T1000 (cell line): ENCODE measurements at places on chromosomes 12 and 14.

- no peak for DNase-seq
These were observed 327.5 kb upstream of the RTL1 start for GRCh38 chr14:101230851-101231550.

- DNase-seq, result no peak
These were observed 13.8 kb downstream of the ZNF839 start for GRCh38 chr14:102333390-102333789.

DNA sequence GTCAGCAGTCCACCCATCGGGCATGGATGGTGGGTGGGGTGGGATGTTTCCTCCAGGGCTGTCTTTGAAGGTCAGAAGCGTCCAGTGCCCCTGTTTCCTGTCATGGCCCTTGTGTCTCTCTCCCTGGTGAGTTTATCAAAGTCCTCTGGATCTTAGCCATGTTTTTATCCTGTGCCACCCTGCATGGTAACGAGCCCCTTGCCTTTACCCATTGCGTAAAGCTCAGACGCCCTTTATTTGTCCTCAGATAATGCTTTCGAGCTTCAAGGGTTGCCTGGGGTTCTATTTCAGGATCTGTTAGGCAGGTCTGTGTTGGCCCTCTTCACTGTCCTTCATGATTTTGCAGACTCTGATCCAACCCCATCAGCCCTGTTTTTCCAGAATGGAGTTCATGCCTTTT is 172.9 kb downstream of the TSPAN9 start:
- no peak for DNase-seq

- no peak for DNase-seq
These were observed 148.4 kb upstream of the ARID2 start for GRCh38 chr12:45581112-45581511.

GRCh38 chr14:50312734-50313054 is 570 bp downstream of the DMAC2L start:
- peak; percentile 76 for DNase-seq

DNA sequence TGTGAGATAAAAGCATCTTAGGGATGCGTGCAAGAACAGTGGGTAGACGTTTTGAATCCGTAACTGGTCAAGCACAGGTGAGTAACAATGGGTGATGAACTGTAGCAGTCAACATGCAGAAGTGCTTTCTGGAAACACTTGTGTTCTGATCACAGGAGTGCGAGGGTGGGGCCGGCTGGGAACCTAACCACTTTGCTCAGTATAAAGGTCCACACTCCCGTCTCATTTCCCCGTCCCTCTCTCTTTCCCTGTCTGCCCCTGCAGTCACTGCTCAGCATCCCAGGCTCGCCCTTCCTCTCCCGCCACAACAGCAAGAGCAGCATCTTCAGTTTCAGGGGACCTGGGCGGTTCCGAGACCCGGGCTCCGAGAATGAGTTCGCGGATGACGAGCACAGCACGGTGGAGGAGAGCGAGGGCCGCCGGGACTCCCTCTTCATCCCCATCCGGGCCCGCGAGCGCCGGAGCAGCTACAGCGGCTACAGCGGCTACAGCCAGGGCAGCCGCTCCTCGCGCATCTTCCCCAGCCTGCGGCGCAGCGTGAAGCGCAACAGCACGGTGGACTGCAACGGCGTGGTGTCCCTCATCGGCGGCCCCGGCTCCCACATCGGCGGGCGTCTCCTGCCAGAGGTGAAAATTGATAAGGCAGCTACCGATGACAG is 127.1 kb downstream of the FIGNL2 start:
- DNase-seq, result no peak

DNA sequence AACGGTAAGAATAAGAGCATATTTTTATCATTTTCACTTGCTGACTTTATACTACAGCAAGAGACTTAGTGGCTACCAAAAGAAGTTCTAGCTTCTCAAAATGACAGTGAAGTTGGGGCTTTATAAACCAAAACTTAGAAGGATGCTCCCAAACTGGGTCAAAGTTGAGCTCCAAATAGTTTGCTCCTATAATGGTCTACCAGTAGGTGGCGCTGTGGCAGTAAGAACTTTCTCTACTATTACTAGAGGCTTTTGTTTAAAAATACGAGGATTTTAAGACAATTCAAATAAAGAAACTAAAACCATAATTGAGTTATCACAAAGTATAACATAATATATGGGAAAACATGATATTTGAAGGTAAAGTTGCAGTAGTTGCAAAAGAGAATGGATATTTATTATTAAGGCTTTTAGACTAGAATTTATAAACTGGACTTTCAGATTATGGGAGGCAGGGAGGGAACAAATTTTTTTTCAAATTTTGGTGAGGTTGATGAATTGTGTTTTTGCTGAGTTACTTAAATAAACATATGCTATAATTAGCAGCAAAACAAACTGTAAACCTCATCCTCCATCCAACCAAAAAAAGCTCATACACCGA is 75.0 kb downstream of the TGFB3 start:
- no peak for DNase-seq

DNA sequence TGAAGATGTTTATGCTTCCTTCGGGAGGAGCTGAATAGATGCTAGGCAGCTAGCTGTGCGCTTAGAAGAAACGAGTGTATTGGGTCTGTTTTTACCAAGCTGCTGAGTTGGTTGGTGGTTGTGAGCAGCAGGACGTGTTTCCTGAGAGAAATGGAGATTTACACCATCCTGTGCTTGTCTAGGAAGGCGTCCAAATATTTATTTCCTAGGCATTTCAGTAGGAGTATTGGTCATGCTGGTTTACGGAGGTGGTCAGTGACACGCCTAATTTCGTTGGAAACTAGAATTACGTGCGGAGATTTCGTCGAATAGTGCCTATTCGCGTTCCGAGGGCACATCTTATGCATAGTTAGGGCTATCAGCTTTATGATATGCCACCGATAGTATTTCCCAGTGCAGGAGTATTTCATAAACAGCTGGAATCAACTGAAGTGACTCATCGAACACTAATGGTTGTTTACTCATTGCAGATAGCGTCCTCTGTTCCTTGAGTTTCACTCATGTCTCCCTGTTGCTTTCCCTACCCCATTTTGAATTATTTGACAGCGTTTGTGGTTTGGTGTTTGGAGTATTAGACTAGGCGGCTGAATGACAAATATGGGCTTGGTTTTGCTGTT is 780 bp downstream of the TBC1D15 start:
- no peak for DNase-seq

DNA sequence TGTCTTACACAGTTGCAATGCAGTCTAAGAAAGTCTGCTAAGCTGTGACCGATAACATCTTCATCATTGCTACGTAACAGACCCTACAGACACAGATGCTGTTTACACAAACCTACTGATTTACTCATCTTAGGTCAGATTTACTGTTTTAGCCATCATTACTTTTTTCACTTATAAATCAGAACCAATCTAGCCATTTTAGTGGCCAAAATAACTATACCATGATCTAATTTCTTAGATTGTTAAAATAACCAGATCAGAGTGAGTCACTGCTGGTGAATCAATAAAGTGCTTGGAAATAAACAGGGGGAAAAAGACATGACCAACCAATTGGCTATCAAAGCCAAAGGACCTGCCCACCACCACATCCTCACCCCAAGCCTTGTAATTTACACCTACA is 57.0 kb upstream of the FOXN3 start:
- DNase-seq, result no peak

DNA sequence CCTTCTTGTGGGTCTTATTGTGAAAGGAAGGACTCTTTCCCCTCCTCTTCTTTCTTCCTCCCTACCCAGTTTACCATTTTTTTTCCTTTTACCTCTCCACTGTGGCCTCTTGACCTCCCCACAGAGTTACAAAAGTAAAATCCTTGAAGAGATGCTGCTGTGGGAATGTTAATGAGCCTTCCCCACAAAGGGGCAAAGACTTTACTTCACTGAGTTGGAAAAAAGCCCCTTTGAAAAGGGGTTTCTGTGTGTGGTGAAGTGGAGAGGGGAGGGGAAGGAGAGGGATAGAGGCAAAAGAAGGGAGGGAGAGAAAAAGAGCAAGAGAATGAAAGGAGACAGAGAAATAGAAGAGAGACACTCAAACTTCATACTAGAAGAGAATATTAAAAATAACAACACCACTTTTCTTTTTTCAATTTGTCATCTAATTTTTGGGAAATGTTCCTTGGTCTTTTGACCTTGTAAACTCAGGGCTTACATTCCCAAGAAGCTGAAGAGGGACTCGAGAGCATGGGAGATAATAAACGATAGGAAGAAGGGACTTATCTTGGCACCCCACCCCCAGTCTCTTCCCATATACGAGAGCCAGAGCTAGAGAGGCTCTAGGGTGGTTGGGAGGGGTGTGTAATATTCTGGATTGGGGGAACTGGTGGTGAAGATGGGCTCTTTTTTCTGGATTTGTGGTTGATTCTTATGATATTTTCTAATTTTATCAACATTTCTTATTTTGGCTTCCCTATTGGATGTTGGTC is 13.2 kb upstream of the SALL2 start:
- DNase-seq, result no peak

DNA sequence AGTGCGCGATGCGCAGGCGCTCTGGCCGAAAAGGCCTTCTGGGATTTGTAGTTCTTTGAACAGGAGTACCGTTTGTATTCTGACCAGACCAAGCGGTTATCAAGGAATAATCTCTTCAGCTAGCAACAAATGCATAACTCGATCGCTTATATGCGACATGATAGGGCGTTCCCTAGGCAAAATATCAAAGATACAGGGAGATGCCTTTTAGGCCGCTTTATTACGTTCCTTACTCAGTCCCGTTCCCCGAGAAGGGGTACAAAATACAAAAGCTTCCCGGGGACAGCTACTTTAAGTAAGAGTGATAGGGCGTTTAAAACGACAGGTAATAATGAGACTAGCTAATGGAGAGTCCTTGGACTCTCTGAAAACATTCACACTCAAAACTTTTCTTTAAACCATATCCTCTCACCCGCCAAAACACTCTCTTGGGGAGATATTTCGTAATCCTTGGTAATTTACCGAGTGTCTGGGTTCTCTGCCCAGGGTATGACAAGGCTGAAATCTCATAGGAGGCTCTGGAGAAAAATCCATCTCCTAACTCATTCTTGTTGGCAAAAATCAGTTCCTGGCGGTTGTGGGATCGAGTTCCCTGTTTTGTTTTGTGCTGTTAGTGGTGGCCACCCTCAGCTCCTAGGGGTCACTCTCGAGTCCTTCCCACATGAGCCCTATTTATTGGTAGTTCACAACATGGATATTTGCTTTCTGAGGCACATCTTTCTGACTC is 412 bp upstream of the SNW1 start:
- no peak for DNase-seq

- peak; percentile 40 for DNase-seq
These were observed 347 bp downstream of the SYNDIG1L start for GRCh38 chr14:74425525-74426201.

DNA sequence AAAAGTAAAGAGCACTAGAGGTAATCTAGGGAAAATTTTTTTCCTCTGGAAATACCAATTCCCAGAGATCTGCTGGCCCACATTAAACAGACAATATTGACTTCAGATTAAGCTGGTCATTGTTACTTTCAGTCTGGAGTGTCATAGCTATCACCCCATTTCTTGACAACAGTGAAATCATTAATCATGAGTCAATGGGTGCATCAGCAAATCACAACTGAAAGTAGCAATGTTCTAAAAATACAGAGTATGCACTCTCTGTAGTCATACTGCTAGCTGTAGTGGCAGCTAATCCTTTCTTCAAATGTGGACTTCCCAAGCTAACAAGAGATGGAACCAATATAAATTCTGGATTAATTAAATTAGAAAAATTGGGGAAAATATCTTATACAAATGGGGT is 129.9 kb downstream of the CPNE8 start:
- DNase-seq, result no peak

- no peak for DNase-seq
These were observed 10.5 kb downstream of the GNPNAT1 start for GRCh38 chr14:52780893-52781292.

DNA sequence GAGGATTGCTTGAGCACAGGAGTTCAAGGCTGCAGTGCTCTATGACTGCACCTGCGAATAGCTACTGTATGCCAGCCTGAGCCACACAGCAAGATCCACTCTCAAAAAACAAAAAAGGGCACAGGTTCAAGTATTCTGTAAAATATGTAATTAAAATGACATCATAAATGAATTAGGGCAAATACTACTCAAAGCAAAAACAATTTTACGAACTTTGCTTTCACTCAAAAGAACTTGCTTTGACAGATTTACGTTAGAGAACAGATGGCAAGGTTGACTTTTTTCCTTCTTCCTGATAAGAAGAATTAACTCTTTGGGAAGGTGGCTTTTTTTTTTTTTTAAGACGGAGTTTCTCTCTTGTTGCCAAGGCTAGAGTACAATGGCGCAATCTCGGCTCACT is 44.0 kb upstream of the EAPP start:
- no peak for DNase-seq

GRCh38 chr14:38718519-38718918 is 384.5 kb downstream of the SEC23A start:
- DNase-seq, result no peak

GRCh38 chr12:14048941-14049545 is 67.6 kb upstream of the GRIN2B start:
- DNase-seq, result no peak

- no peak for DNase-seq
These were observed 14.2 kb upstream of the RNU6-8 start for GRCh38 chr14:32217301-32217700.

GRCh38 chr12:120713861-120714482 is 3.7 kb downstream of the UNC119B start:
- DNase-seq, result peak; percentile 50
